NCI-H1092 (cell line): ENCODE measurements at places on chromosomes 4 and X.

GRCh38 chr4:95289028-95289634 is 259.6 kb downstream of the UNC5C start:
- DNase-seq = no peak

- DNase-seq = no peak
Observed at GRCh38 chrX:18441780-18442367, 16.5 kb downstream of the CDKL5 start.

GRCh38 chr4:19774690-19775256 is 476.9 kb upstream of the SLIT2 start:
- DNase-seq = no peak

GRCh38 chr4:140705625-140706275 is 50.4 kb downstream of the TBC1D9 start:
- DNase-seq = no peak

GRCh38 chr4:174023641-174024040 is 259.8 kb downstream of the FBXO8 start:
- DNase-seq = no peak

DNA sequence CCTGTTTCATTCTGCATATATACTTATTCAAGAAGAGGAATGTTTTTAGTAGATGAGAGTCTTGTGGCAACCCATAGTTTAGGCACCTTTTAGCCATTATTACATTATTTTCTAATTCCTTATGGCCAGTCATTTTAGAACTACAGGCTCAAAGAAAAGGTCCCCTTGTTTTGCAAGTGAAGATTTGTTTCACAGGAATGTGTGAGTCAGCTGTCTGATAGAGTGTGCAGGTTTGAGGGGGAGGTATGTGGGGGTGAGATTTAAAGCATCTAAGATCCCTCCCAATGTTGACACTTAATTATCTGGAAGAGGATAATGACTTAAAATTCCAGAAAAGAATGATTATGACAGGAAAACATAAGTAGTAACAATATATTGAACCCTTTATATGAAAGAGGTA is 495.6 kb downstream of the KCNIP4 start:
- no peak for DNase-seq

GRCh38 chr4:47278631-47279030 is 184.9 kb downstream of the COMMD8 start:
- peak; percentile 2 for DNase-seq

GRCh38 chrX:84219551-84219950 is 31.6 kb upstream of the RPS6KA6 start:
- no peak for DNase-seq

GRCh38 chr4:87071401-87071800 is 136.6 kb downstream of the AFF1 start:
- peak; percentile 21 for DNase-seq

GRCh38 chr4:183478123-183478522 is 26.7 kb upstream of the ING2 start:
- DNase-seq = no peak

GRCh38 chr4:176464748-176465147 is 145.0 kb downstream of the SPCS3 start:
- DNase-seq = no peak

DNA sequence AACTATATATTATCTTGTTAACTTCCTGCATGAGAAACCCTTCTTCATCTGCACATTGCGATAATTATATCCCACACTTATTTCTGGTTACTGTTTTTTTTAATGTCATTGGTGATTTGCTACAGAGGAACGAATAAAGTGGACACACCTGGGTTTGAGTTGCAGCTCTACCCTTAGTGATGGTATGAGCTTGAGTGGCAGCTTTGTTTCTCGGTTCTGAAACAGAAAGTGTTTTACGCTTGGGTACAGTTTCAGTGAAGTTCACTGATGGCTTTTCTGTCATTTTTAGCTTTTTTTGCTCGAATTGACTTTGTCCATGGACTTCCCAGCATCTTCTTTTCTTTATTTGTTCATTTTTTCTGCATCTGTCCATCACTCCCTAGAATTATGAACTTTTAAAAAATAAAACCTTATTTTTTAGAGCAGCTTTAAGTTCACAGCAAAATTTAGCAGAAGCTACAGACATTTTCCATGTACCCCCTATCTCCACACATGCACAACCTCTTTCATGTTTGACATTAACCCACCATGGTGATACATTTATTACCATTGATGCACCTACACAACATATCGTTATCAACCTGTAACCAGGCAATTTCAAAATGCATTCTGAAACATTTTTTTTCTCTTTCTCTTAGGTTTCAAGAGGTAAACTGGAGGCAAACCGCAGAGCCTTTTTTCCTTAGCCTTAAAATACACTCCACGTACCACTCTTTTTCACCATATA is 1041.6 kb upstream of the PRKX start:
- DNase-seq = no peak

GRCh38 chr4:143653031-143653430 is 47.4 kb downstream of the FREM3 start:
- no peak for DNase-seq

DNA sequence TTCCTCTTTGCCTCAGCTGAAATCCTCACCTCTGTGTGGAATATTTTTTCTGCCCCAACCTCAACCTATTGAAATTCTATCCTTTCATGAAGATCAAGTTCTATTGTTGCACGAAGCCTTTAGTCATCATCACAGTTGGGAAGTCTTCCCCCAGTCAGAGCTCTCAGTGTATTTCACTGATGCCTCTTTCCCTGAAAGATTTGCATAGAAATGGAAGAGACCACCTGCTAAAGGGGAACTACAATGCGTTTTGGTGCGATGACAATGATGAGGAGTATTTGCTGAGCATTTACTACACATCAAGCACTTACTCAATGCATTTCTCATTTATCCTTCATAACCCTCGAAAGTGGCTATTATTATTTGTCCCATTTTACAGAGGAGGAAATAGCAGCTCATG is 151.2 kb upstream of the KLF3 start:
- no peak for DNase-seq

GRCh38 chrX:118755633-118756032 is 28.2 kb downstream of the IL13RA1 start:
- DNase-seq = no peak

DNA sequence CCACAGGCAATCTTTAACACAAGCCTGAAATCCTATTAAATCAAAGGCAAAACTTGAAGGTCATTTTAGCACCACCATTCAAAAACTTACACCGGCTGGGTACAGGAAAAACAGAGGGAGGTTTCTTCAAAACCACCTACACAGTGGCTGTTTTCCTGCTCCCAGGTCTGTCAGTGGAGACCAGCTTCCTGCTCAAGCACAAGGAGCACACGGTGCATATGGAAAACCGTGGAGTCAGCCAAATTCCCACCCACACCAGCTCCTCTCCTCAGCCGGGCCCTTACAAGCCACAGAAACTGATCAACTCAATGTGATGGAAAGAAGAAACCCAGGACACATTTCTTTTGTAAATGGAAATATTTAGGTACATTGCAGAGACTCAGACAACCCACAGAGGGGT is 14.3 kb upstream of the FAM241A start:
- no peak for DNase-seq

GRCh38 chrX:128619490-128619889 is 567.3 kb upstream of the ACTRT1 start:
- no peak for DNase-seq

DNA sequence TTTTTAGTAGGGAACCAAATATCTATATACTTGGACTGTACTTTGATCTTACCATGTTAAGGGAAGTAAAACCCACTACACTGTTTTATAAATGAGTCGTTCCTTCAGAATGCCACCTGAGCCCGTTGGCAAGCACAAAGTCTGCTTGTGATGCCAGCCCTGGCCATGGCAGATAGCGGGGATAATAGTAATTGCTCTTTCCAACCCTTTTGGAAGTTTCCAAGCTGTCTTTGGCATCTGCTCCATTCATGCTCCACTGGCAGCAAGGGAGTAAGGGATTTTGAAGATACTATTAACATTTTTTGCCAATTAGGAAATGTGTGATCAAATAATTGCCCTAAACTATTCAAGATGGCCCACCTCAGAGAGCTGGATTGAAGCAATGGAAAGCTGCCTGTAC is 689.2 kb upstream of the SLIT2 start:
- no peak for DNase-seq

DNA sequence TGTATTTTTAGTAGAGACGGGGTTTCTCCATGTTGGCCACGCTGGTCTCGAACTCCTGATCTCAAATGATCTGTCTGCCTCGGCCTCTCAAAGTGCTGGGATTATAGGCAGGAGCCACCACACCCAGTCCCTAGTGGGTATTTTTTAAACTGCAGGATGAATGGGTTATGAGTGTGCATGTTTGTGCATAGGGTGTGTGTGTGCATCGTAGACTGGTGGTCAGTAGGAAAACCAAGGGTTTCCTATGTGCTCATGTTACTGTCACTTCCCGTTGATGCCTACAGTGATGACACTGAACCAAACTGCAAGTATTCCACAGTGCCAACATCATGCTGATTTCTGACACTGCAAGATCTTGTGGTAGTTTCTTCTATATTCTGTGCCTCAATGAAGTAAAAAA is 41.1 kb downstream of the DDIT4L start:
- DNase-seq = no peak

GRCh38 chr4:174177536-174177935 is 105.9 kb downstream of the FBXO8 start:
- DNase-seq = no peak

GRCh38 chr4:102139132-102139573 is 206.1 kb downstream of the SLC39A8 start:
- no peak for DNase-seq

- no peak for DNase-seq
Observed at GRCh38 chrX:15128861-15129260, 141.0 kb downstream of the ASB9 start.

DNA sequence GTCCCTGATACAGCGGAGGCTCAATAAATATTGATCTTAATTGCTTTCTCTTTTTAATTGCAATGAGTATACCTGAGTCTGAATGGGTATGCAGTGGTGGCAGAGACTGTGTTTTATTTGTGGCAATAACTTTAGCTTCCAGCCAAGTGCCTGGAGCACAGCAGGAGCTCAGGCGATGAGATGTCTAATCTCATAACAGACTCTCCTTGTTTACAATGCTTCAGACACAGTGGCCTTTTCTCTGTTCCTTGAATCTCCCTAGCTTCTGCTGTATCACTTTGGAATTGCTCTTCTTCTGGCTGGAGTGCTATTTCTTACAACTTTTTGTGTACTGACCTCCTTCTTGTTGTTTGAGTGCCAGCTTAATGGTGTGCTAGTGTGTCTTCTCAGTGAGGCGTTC is 91.5 kb upstream of the UNC5C start:
- DNase-seq = no peak

GRCh38 chr4:52862639-52863161 is 583 bp downstream of the RASL11B start:
- DNase-seq = no peak

DNA sequence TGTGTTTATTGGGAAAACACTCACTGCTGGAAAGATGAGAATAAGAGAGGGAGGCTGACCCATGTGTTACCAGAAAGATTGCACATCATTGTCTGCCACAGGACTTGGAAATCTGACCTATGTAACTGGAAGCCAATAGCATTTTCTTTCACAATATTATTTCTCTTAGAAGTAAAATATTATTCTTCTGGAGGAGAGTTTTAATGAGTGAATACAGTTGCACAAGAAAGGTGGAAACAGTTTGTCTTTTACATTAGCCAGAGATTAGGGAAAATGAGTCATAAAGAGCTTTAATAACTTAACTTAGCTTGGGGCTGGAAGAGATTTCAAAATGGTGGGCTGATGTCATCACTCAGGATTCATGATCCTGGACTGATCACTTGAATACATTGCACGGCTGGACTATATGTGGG is 31.5 kb upstream of the LNX1 start:
- DNase-seq = no peak

GRCh38 chrX:110691446-110691845 is 104.2 kb downstream of the CHRDL1 start:
- no peak for DNase-seq

- no peak for DNase-seq
Observed at GRCh38 chr4:174457468-174457867, 64.8 kb downstream of the HPGD start.

- no peak for DNase-seq
Observed at GRCh38 chr4:70674731-70675130, 8.4 kb upstream of the JCHAIN start.
